ENCODE measurements at places on chromosomes 5 and 9.

GRCh38 chr9:99109522-99109921, 4.6 kb downstream of the TGFBR1 start:
- DNase-seq, result no peak

GRCh38 chr9:126043681-126044080, 282.9 kb upstream of the MVB12B start:
- no peak for DNase-seq

DNA sequence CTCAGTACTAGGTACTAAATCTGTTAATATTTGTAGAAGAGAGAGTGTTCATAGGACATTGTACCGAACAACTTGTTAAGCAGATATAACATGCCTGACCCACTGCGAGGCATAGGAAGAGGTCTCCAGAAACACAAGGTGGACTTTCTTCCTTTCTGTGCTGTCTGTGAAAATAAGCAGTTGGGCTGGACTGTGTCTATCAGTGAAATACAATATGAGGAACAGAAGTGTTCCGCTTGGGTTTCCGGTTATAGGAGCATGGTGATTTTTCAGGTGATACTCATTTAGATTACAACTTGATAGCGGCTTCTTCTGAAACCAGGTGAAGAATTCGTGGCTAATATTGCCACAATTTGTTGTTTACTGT, 60.9 kb upstream of the TLR4 start:
- no peak for DNase-seq

DNA sequence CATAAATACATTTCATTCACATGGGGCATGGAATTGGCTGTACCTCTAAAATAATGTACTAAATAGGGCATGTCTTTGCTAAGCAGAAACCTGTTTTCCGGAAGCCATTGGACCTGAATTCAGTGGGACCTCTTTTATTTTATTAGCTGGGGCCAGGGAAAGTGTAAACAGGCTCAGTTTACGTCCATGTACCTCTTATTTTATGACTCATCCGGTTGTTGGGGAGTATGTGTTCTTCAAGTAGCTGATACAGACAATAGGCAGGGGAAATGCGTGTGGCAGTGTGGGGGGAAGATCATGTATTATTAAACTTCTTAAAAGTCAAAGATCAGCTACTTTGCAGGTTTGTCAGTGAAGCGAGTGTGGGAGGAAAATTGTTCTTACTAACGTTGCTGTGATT, 1.4 kb upstream of the GDNF start:
- DNase-seq, result no peak

GRCh38 chr9:91771027-91771426, 179.0 kb downstream of the ROR2 start:
- no peak for DNase-seq

GRCh38 chr5:68409259-68409658, 193.7 kb downstream of the PIK3R1 start:
- DNase-seq, result no peak

GRCh38 chr9:93500571-93501298, 47.4 kb upstream of the FAM120AOS start:
- no peak for DNase-seq

DNA sequence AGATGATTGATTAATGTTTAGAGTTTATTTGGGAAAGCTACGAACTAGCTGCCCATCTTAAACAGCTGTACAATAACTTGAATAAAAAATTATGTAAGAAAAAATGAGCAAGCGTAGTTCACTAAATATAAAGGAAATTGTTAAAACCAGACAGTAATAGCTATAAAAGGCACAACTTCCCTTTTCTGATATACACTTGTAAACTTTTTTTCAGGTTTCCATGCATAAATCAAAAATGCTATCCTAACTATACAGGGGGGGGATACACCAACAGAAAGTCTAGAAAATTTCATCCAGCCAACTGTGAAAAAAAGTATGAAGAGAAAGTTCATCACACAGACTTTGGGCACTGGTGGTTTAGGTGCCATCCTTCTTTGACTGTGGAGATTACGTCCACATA, 122.3 kb downstream of the NR3C1 start:
- no peak for DNase-seq

DNA sequence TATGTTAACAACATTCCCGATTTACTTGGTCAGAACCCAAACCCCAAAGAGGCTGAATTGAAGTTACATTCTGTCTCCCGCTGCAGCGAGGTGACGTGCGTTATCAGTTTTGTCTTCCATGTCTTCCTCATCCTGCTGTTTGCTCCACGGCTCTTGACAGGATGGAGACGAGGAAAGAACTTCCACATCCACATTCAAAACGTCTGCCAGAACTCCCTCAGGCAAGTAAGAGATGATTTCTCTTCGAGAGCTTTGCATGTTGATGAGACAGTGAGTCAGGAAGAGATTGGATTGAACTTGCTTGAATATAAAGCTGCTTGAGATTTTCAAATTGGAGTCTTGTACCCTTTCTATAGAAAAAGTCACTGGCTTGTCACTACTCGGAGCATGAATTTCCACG, 242.6 kb downstream of the AUH start:
- DNase-seq, result no peak

DNA sequence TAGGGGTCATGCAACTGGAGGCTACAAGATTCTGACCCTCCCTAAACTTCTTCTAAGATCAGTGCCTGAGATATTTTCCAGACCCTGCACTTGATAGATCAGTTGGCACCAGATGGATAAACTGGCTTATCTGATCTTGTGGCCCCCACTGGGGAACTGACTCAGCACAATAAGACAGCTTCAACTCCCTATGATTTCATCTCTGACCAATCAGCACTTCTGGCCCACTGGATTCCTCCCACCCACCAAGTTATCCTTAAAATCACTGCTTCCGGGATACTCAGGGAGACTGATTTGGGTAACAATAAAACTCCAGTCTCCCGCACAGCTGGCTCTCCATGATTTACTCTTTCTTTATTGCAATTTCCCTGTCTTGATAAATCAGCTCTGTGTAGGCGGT, 2180.4 kb upstream of the WWC1 start:
- no peak for DNase-seq

GRCh38 chr9:31078175-31078574, 1306.3 kb upstream of the ACO1 start:
- no peak for DNase-seq

DNA sequence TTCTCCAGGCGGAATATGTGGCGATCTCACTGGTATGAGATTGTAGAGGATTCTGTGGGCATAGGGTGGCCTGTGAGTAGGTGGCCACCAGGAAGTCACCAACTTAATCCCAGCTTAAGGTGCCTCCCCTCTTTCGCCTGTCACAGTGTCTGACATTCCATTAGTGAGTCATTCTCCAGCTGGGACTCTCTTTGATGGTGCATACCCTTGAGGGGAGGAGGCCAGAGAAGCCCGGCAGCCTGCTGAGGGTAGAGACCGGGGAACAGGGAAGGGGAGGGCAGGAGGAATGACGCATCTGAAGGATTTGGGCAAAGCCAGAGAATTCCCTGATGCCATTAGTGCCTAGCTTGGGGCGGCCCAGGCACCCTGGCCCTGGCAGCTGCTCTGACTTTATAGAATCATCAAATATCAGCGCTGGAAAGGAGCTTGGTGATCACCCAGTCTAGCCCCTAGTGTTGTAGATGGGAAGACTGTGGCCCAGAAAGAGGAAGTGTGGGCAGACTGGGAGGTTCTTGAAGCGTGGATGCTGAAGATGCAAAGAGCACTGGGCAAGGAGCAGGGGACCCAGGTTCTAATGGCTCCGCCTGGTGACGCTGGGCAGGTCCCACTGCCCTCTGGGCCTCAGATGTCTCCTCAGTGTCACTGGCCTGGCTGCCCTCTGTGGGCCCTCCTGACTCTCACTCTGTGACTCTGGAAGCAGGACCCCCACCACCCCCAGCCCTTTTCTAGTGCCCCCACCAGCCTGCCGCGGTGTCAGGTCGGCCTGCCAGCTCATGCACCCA, 41.4 kb downstream of the DAB2IP start:
- no peak for DNase-seq

- no peak for DNase-seq
Observed at GRCh38 chr5:136062366-136063274, 33.8 kb downstream of the TGFBI start.

GRCh38 chr9:133994353-133995011, 2.4 kb upstream of the VAV2 start:
- DNase-seq, result peak; percentile 60

DNA sequence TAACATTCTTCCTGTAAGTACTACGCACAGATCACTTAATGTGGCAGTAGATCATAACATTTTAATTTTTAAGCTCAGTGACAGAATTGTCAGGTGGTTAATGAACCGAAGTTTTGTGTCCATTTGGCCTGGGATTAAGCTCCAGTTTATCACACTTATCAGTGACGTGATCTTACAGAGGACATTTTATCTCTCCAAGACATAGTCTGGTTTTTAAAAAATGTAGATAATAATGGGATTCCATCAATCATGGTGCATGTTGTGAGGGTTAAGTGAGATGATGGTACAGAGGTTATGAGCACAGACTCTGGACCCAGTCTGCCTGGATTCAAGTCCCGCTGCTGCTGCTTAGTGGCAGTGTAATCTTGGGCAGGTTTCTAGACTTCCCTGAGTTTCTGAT, 66.0 kb upstream of the ZFAND5 start:
- no peak for DNase-seq

DNA sequence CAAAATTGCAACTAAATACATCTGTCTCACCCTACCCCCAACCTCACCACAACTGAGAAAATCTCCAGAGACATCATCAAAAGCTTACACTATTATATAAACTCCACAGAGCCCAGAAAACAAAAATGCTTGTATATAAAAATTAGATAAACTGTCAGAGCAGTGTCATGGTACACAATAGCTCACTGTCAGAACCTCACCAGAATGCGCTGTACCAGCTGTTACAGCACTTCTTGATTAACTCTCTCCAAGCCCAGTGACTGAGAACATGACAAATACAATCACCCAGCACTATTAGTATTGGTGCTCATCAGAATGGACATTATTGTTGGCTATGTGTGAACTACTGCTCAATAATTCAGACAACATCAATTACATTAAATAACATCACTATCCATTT, 65.7 kb downstream of the ZDHHC21 start:
- DNase-seq, result no peak

DNA sequence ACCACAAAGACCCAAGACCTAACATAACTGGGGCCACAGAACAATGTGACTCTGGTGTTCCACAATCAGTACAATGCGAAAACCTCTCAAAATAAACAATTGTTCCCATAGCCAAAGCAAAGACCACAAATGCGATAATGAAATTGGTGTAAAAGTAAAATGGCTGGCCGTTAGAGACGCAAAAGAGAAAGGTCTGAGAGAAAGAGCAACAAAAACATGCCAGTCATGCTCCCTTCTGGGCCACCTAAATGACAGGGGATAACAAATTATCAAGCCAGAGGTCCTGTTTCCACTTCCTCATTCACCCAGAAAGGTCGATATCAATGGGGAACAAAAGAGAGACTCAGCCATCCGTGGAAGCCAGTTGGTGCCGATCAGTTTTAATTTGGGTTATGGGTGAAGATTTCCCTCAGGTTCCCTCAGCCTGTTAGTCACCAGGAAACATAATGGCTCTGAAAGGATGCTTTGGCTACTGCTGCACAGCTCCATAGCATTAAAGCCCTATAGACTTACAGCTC, 9.2 kb upstream of the CFAP95 start:
- DNase-seq, result no peak

DNA sequence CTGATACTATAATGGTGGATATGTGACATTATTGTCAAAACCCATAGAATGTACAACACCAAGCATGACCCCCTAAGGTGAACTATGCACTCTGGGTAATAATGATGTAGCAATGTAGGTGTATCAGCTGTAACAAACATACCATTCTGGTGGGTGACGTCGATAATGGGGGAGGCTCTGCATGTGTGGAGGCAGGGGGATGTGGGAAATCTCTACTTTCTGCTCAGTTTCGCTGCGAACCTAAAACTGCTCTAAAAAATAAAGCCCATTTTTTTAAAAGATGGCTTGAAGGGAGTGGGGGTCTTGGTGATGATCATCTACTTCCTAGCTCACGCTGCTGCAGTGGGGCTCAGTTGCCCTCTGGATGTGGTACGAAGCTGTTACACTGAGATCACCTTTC, 51.1 kb downstream of the RASGEF1C start:
- DNase-seq, result no peak

- no peak for DNase-seq
Observed at GRCh38 chr5:91514400-91514799, 131.3 kb upstream of the ARRDC3 start.

DNA sequence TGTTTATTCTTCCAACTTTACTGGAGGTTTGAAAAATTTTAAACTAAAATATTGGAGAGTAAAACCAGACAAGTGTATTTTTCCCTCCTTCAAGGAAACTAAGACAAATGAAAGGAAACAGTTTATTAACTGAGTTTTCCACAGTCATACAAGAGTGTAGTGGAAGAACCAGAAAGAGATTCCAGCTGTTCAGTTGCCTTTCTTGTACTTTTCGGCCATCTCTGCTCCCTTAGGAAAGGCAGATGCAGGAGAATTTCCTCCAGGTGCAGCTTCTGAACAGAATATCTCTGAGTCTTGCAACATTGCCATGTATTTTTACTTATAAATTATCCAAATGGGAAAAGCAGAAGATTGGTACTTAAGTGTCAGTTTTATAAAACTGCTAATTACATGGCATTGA, 217.1 kb downstream of the MAST4 start:
- no peak for DNase-seq

DNA sequence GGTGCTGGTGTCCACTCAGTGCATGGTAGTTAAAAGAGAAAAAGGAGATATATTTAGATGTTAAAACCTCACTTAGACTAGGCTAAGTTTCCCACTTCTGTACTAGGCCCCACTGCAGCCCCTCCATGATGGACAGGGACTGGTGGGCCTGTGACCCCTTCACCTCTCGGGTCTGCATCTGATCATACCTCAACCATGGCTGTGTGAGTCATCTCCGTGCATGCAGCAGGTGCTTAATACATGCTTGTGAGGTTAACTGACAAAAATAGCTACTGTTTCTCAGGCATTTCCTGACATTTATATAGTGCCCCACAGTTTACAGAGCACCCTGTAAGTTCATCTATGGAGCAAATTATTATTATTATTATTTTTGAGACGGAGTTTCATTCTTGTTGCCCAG, 8.4 kb upstream of the URM1 start:
- DNase-seq, result no peak

- no peak for DNase-seq
Observed at GRCh38 chr5:10355071-10355889, 1.8 kb downstream of the MARCHF6 start.

DNA sequence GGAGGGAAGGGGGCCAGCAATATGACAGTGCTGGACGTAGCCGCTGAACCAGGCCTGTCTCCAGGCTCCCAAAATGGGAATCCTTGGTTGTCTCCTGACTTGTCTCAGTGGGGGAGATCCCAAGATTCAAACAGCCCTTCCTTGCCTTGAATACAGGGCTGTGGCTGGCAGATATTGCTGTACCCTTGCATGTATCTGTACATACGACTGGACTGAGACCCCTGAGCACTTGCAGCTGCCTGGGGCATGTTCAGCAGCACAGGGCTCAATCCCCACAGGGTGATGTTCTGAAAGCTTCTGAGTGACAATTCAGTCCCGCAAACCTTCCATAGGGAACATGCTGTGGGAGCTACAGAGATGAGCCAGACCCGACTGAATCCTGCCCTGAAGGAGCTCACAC, 13.3 kb downstream of the OR13J1 start:
- no peak for DNase-seq
